ENCODE measurements at places on chromosomes 11 and 22.

GRCh38 chr11:73379189-73379880 lies 3.1 kb downstream of the RELT start:
- no peaks in the 10 kb centered on the region for H3K36me3 ChIP-seq
- H3K4me1 ChIP-seq: peaks cover 20% of the 10 kb centered on the region
- H3K4me3 ChIP-seq: no peak overlapping the region

GRCh38 chr11:36657610-36658267 lies 59.7 kb upstream of the RAG2 start:
- H3K36me3 ChIP-seq: peaks cover 9% of the 10 kb centered on the region
- H3K27ac ChIP-seq: no peak overlapping the region
- H3K27me3 ChIP-seq: no peaks in the 10 kb centered on the region

GRCh38 chr22:38032681-38033521 lies 24.3 kb upstream of the PICK1 start:
- H3K4me3 ChIP-seq: no peak overlapping the region
- H3K36me3 ChIP-seq: no peaks in the 10 kb centered on the region
- H3K4me1 ChIP-seq: peaks cover 9% of the 10 kb centered on the region
- peak overlapping the region; percentile 35 for H3K27ac ChIP-seq
- H3K27me3 ChIP-seq: no peaks in the 10 kb centered on the region

- DNase-seq: no peak
- H3K4me1 ChIP-seq: no peaks in the 10 kb centered on the region
- H3K4me3 ChIP-seq: no peak overlapping the region
- no peaks in the 10 kb centered on the region for H3K36me3 ChIP-seq
These were observed 211.4 kb downstream of the ETS1 start for GRCh38 chr11:128375961-128376360.

GRCh38 chr11:117099696-117100095 lies 1.5 kb upstream of the SIK3 start:
- H3K27me3 ChIP-seq: no peaks in the 10 kb centered on the region
- peak overlapping the region; percentile 95 for H3K27ac ChIP-seq
- H3K4me3 ChIP-seq: no peak overlapping the region
- DNase-seq: peak; percentile 72
- peaks cover 22% of the 10 kb centered on the region for H3K4me1 ChIP-seq
